Esophagus mucosa (tissue), 1 donor: ENCODE measurements at places on chromosomes 7 and 10. TPM values are rescaled to one million over a fixed set of nuclear protein-coding genes. Genes with fewer than 3 reads are reported as not detected.
A peak's percentile ranks its signal among the peaks of the same experiment; 100 is the strongest.

GRCh38 chr10:12509016-12509793 lies 159.9 kb downstream of the CAMK1D start:
- no peak for ATAC-seq

DNA sequence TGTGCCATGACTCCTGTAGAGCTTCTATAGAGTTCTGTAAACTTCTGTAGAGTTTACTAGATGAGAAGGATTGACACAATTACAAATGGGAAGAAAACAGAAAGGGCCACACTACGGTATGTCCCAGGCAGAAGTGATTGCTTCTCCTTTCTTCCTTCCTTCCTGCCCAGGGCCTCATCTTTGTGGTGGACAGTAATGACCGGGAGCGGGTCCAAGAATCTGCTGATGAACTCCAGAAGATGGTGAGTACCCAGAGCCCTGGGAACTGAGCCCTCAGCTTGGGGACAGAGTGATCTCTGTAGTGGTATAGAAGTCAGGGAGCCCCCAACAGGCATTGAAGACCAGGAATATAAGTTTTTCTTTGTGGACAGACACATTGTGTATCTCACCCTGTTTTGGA lies 1.7 kb downstream of the ARF5 start:
- ATAC-seq, result no peak

GRCh38 chr10:45378914-45379726 lies 5.1 kb downstream of the ALOX5 start:
- no peak for ATAC-seq

DNA sequence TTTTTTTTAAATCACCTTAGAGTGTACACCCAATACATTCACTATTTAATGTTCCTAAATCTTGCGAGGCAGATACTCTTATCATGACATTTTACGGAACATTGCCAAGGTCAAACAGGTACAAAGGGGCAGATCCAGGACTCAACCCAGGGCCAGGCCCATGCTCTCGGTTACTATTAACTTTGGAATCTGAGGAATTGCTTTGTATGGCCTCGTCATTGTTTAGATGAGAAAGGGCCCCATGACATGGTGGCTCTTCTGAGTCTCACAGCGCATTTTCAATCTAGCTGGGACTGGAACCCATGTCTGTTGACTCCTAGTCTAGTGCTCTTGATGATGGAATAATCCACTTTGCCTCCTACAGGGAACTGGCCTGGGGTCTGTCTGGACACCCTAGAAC lies 59.1 kb downstream of the GATA3 start:
- no peak for ATAC-seq

DNA sequence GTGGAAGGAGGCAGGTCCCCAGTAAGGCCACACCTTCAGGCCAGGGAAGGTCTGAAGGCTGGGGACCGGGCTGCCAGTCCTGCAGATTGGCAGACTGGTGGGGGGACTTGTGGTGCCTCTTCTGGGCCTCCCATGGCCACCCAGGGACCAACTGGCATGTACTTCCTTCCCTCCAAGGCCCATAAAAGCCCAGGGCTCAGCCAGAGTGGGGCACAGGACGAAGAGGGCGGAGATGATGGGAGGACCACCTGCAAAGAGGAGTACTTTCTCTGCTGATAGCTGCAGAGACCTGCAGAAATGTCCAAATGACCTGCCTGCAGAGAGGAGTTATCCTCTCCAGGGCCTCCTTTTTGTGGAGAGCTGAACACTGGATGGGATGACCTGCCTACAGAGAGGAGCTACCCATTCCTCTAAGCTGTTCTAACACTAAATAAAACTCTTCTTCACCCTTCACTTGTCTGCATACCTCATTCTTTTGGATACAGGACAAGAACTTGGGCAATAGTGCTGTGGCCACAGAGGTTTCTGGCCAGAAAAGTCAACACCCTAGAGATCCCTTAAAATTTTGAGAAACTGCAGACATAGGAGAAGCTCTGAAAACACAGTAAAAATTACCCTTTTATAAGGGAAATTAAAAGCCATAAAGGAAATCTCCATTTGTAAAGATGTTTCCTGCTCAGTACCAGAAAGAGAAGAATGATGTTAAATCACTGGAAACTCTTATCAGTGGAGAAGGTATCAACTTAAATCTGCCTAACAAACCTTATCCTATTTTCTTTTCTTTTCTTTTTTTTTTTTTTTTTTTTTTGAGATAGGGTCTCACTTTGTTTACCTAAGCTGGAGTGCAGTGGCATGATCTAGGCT lies 20.7 kb upstream of the PRF1 start:
- no peak for ATAC-seq

DNA sequence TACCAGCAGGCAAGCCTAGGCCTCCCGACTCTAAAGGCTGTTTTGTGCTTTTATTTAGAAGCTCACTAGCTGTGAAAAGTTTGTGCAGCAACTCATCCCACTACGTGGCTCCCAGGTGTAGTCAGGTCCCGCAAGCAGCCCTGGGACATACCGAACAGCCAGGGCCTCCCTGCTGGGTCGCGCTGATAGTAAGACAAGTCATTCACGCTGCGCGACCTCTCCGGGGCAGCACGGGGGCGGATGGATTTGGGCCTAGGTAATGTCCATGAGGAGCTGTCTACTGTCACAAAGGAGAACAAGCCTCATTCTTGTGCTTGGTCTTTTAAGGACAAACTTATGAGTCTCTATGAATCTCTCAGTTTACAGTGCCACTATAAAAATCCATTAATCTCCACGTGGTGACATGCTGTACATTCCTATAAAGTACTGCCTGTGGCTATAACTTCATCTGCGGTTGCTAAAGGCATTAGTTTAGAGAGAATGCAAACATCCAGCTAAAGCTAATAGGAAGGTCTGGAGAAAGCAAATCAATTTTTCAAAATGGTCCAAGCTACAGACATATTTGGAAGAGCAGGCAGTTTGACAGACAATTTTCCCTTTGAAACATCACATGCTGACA lies 546.8 kb downstream of the PHTF2 start:
- no peak for ATAC-seq

- ATAC-seq, result no peak
Observed at GRCh38 chr10:18504161-18504560, 147.2 kb downstream of the NSUN6 start.

- no peak for ATAC-seq
Observed at GRCh38 chr10:76905251-76905650, 732.4 kb downstream of the KCNMA1 start.

GRCh38 chr10:112446055-112446854 lies 459 bp downstream of the ZDHHC6 start:
- no peak for ATAC-seq

GRCh38 chr10:37015498-37015897 lies 109.9 kb upstream of the ANKRD30A start:
- ATAC-seq, result no peak

DNA sequence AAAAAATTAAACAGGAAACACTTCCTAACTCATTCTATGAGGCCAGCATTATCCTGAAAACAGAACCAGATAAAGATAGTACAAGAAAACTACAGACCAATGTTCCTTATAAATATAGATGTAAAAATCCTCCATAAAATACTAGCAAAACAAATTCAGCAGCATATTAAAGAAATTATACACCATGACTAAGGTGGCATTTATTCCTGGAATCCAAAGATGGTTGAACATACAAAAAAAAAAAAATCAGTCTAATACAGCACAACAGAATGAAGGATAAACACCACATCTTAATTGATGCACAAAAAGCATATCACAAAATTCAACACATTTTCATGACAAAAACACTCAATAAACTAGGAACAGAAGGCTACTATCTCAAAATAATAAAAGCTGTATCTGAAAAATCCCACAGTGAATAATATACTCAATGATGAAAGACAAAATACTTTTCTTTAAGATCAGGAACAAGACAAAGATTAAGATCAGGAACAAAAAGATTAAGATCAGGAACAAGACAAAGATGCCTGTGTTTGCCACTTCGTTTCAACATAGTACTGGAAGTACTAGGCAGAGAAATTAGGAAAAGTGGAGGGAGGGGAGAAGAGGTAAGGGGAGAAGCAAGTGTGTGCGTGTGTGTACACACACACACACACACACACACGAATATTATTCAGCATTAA lies 95.6 kb downstream of the SNX13 start:
- ATAC-seq, result no peak

GRCh38 chr7:22551768-22552513 lies 52.0 kb upstream of the STEAP1B start:
- ATAC-seq, result no peak

GRCh38 chr7:99997545-99998137 lies 17.8 kb upstream of the ZKSCAN1 start:
- ATAC-seq, result peak; percentile 50

SKIDA1 gene
- total RNA-seq, result 0.44 TPM

CHAT gene
- total RNA-seq, result not detected

MASTL gene
- 9.8 TPM for total RNA-seq

CLRN3 gene
- not detected for total RNA-seq

TRIM74 gene
- total RNA-seq, result not detected

C10orf120 gene
- total RNA-seq, result not detected

SEPHS1 gene
- 31.4 TPM for total RNA-seq

TAS2R5 gene
- total RNA-seq, result 1.0 TPM

PARG gene
- 13.5 TPM for total RNA-seq

CUBN gene
- 0.12 TPM for total RNA-seq

TMEM273 gene
- total RNA-seq, result 3.8 TPM
